ENCODE measurements at places on chromosomes 3 and 15. TPM values are rescaled to one million over a fixed set of nuclear protein-coding genes. Genes with fewer than 3 reads are reported as not detected.

Gene ERC2
- 0.64 TPM for polyA plus RNA-seq

Gene GOLGA8K
- polyA plus RNA-seq, result 0.32 TPM

DNA sequence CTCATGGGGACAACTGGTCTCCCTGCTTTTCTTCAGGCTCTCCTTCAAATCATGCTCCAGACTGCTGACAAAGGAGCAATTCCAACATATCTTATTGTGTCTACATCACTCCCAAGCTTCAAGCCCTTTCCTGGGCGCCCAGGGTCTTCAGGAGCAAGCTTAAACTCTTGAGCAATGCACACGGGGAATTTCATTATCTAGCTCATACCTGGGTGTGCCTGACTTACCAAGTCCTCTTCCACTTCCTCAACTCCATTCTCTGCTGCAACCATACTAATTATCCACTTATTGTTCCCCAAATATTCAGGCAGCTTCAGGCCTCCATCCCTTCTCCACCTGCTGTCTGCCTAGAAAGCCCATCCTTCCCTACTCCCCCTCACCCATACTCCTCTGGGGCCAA is 50.6 kb downstream of the B3GNT5 start:
- DNase-seq, result no peak

DNA sequence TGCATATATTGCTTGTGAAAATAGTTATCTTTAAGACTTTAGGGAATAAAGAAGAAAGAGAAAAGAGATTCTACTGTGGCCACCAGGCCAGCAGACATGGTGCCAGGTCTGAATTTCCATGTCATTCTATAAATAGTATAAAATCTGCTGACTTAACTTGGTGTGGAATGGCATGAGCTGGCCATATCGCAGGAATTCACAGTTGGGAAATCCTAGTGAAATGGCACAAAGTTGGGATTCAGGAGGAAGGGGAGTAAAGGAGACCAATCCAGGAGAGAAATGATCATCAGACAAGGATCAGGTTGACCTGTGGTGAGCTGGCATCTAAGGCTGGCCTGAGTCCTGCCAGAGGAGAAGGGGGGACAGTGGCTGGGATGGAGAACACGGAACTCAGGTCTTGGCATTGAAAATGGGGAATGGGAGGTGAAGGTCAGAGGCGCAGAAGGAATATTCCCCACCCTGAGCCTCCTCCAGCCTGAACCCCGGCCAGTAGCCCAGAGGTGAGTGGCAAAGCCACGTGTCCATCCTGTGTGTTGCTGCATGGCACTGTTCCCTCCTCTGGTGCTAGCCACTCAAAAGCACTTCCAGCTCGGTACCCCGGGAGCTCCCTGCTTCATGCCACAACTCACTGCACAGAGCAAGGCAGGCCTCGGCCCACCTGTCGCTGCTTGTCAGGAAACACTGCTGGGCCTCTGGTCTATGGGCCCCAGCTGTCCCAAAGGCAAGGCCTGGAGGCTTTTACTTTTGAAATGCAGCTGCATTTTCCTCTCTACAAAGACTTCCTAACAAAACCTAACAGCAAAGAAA is 51.4 kb downstream of the SSUH2 start:
- no peak for DNase-seq

GRCh38 chr3:25944329-25944728 is 154.4 kb downstream of the OXSM start:
- DNase-seq, result no peak

GRCh38 chr3:172467170-172467824 is 19.0 kb upstream of the GHSR start:
- DNase-seq, result no peak

- no peak for DNase-seq
Observed at GRCh38 chr3:134618478-134619300, 32.1 kb downstream of the KY start.

DNA sequence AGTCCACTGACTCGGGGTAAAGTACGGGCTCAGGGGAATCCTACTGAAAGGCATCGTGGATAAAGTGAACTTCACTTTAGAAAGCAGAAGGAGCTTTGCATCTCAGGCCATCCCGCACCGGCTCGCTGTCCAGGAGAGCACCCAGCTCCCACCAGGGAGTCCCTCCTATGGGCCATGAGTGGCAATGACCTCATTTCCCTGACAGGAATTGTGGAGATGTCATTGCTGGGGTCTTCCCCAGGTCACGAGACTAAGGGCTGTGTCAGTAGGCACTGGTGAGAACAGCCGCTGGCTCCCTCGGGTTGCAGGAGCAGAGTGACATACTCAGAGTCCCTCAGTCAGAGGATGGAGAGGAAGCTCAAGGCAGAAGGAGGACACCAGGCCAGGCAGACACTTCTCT is 97.3 kb downstream of the XXYLT1 start:
- DNase-seq, result no peak

DNA sequence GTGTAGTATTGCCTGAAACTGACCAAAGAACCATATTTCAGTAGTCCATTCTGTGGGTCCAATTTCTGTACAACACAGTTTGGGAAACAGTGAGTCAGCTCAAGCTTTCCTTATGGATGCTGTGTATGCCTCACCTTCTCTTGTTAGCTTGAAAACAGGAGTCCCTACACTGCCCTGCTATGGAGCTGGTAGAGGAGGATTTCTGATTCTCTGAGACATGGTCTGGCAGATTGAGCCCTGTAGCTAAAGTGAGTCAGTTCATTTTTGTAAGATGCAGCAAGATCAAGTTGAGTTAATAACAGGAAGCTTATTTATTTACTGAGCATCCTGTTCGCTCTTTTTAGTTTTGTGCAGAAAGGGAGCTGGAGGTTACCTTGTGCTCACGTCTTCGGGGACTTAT is 424.1 kb upstream of the RBMS3 start:
- DNase-seq, result no peak

DNA sequence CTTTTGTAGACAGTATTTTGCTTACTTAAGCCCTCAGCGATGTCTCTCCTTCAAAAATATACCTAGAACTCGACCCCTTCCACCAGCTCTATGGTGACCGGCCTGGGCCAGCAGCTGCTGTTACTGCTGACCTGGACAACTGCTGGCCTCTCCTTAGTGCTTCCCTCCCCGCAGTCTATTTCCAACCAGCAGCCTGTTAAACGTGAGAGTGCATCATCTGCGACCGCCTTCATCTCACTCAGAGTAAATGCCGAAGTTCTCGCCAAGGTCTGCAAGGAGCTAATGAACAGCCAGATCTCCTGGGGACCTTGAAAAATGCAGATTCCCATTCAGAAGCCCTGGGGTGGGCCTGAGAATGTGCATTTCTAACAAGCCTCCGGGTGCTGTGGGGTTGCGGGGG is 86.7 kb downstream of the RPLP1 start:
- no peak for DNase-seq

- no peak for DNase-seq
Observed at GRCh38 chr3:23867400-23867799, 49.4 kb downstream of the NKIRAS1 start.

DNA sequence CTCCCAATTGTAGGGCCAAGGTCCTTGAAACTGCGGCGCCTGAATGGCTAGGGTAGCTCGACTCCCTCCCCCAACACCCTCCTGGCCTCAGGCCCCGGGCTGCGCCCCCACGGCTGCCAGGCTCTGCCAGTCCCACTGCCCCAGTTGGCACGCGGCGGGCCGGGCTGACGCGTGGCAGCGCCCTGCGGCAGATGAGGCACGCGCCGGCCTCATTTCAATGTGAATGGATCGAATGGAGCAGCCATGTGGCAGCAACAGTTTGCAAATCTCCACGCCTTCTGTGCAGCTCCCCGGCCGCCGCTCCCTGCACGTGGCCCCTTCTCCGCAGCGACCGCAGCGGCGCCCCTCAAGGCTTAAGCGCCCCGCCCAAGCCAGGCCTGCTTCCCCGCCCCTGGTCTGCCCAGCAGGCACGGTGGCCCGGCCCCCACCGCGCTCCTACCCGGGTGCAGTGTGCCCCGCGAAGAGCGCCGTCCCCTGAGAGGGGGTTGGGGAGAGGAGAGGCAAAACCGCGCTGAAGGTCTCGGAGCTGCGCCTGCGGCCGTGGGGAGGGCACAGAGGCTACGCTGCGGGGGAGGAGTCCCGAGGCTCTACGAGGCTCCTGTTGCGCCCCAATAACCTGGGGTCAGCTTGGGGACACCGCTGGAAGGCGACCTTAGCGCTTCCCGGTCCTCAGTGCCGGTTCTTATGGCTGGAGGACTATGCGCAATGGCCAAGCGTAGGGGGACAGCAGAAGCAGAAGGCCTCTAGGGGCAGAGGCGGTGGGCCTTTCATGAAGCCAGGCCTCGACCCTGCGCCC is 3.1 kb upstream of the DLL4 start:
- no peak for DNase-seq
